ENCODE measurements at places on chromosomes 11 and 22.

DNA sequence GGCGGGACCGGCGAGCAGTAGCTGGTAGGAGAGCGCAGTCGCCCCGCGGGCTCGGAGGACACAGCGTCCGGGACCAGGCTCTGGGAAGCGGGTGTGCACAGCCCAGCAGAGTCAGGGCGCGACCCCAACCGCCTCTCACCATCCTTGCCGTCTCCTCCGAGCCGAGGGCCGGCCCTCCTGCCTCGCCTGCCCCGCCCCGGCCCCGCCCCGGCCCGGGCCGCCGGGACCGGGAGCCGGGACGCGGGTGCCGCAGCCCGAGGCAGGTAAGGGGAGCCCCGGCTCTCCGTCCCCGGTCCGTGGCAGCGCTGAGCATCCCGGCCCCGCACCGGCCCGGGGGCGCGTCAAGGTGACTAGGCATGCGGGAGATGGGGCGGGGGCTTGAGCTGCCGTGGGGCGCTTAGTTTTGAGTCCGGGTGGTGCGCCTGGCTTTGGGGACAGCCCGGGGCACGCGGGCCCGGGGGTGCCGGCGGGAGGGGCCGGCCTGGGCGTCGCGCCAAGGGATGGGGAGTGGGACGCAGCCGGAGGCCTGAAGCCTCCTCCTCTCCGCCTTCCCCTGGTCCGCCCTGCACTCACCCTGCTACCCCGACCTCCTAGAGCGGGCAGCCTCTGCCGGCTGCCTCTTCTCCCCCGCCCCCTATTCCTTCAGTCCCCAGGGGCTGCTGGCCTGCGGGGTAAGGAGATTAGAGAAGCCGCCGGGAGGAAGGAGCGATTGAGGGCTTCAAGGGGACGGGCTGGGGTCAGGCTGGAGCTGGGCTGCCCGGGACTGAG is at the start of gene ABCG4:
Gene ABCG4, plus strand, starts transcription at position 35 of the 768 bp plus-strand sequence. CDS start 914 bp downstream, outside the sequence.
- no peak for DNase-seq

DNA sequence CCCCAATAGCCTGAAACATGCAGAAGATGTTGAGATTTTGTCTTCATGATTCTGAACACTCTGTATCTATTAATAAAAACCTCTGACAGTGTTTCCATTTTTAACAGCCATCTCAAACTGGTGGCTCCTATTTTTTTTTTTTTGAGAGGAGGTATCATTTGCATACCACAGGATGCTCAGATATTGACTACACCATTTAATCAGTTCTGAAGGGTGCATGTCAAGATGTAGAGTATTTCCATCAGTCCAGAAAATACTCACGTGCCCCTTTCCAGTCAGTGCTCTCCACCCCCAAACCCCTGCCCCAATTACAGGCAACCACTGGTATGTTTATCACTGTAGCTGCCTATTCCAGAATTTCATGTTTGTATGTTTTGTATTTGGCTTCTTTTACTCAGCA is 85.3 kb upstream of the SORL1-AS1 start:
- peak; percentile 16 for DNase-seq

- peak; percentile 90 for DNase-seq
Observed at GRCh38 chr22:23216461-23217170, 36.3 kb downstream of the BCR start.

DNA sequence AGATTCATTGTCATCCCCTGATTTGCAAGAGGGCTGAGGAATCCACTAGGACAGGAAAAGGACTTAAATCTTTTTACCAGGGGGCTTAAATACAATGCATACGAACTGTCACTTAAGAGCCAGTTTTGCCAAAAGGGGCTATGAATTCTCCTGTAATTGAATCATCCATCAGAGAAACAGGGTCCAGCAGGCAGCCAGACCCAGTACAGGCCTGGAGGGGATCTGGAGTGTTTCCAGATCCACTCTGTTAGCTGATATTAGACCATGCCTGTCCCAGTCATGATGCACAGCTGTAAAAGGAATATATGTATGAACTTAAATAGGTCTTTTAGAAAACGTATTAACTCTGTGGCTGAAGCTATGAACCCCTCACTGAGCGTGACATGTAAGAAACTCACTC is 53.8 kb upstream of the PRSS23 start:
- no peak for DNase-seq

GRCh38 chr11:6505577-6506240 is 8.6 kb downstream of the DNHD1 start:
- DNase-seq, result peak; percentile 30

- no peak for DNase-seq
Observed at GRCh38 chr11:23099256-23099655, 239.0 kb upstream of the CCDC179 start.

GRCh38 chr11:92931746-92932422 is 37.6 kb upstream of the MTNR1B start:
- no peak for DNase-seq

DNA sequence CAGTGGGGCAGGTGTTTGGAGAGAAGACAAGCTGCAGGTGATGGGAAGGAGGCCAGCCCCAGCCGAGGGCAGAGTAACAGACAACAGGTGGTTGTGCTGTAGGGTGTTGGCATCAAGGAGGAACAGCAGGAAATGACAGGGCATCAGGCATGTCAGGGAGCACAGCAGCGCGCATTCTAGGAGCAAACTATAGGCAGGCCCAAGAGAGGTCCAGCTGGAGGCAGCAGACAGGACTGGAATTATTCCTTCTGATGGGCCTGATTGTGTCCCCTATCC is 13.6 kb downstream of the ADM start:
- no peak for DNase-seq

DNA sequence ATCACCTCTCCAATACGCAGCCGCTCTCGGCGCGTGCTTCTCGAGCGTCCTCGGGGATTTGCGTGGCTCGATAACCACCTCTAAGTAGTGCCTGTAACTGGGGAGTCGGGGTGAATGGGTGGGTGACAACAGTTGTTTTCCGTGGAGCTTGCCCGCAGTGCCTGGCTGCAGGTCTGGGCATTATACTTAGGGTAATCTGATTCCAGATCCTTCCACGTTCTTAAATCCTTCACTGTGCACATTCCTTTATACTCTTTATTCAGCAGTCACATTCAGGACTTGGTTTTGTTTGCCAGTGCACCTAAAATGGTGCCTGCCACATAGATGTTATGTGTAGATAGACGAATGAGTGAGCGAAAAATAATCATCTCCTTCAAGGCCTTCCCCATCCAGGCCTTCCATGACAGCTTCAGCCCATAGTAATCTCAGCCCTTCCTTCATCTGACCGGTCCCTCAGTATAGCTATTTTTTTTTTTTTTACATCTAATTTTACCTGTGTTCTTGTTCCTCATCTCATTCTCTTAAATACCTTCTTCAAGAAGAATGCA is 602 bp downstream of the NAT10 start:
- DNase-seq, result peak; percentile 12

DNA sequence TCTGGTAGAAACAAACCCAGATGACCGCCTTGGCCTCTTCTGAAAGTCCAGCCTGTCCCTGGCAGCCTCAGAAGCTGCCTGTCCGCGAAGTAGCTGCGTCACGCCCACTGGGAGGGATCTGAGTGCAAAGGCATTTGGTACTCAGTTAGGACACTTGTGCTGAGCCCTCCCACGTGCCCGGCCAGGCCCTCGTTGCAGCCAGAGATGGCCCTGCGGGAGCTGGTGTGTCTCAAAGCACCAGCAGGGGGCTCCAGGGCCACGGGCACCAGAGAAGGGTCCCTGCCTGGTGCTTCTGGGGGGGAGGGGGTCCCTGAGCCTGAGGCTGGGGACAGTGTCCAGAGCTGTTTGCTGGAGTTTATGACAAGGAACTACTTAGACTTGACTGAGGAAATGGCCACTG is 5.8 kb downstream of the SELENOO start:
- DNase-seq, result no peak

- DNase-seq, result no peak
Observed at GRCh38 chr22:23452231-23453010, 127.7 kb downstream of the IGLL1 start.

DNA sequence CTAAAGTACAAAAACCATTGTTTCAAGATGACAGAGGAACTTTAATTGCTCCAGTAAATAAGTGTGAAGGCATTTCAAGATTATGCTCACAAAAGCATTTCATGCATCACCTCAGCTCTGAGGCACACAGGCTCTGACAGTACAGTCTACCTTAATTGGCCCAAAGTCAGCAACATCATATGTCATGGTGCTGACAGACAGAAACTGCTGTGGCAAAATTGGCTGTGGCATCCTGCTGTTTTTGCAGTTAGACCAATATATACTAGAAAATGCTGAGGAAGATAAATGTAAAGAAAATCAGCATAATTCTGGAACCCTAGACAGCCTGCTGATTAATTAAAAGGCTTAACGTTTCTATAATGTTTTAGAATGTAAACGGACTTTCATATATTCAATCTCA is 34.9 kb upstream of the PPP2R1B start:
- DNase-seq, result no peak

- peak; percentile 54 for DNase-seq
Observed at GRCh38 chr22:17106785-17107546, 14.2 kb downstream of the TMEM121B start.

DNA sequence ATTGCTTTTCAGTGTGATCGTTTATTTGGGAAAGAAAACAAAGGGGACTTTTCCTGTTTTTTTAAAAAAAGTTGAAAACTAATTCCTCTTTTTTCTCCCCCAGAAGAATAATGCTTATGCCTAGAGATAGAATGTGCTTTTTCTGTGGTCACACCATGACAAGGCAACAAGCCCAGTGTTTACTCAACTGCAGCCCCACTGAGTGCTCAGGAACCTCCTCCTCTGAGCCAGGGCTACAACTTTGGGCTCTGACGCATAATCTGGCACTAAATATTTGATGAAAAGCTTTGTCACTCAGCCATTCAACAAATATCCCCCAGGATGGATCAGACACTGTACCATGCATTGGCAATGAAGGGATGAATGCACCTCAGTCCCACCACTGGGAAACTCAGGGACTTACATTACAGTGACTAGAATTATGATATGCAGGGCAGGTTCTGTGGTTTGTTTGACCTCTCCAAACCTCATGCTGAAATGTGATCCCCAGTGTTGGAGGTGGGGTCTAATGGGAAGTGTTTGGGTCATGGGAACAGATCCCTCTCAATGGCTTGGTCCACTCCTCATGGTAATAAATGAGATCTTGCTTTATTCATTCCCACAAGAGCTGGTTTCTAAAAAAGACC is 155.9 kb downstream of the CCDC34 start:
- no peak for DNase-seq

- no peak for DNase-seq
Observed at GRCh38 chr11:46649180-46649738, 31.9 kb downstream of the ATG13 start.

DNA sequence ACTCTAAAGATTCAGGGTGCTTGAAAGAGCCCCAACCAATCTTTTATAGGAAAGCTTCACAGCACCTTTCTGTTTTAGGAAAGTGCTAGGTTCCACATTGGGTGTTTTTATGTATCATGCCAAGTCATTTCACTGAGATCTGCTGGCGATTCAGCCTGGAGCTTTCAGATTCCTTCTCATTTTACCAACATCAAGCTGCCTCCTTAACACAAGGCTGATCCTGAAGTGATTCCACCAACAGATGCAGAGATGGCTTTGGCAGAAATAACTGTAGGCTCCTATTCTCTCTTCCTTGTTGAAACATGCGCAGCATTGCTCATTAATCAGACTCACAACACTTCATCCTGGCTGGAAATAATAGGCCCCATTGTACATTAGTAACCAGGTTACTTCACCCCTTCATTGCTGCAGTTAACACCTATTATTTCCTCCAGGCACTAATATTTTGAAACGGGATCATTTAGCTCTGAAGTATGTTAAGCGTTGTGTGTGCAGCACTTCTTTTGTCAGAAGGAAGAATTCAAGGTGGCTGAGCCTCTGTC is 89.0 kb downstream of the OPCML start:
- DNase-seq, result no peak

GRCh38 chr11:119337581-119338317 is 2.9 kb downstream of the C1QTNF5 start:
- DNase-seq, result no peak

DNA sequence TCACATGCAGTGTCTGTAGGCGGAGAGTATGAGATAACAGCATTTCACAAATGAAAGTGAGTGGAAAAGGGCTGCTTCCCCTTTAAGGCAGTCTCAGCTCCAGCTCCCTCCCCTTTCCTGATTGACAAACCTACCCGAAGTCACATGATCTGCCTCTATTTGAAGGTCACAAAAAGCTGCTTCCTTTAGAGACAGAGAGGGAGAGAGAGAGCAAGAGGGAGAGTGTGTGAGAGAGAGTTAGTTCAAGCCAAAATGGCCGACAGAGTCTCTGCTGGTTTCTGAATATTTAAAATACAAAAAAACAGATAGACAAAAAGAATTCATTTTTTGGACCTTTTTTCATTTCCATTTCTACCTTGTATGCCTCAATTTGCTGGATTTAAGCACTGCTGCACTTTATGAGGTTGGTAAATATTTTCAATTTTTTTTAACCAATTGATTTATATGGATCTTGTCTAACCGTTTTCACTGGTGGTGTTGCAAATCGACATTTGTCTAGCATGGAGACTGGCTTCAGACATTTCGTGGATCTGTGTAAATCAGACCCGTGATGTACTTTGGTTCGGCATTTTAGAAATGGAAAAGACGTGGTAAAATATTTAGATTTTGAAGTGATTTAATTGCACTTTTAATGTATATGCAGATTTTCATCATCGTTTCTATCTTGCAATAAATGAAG is at the start of gene TNRC6B:
Gene TNRC6B, plus strand, starts transcription at position 188 of the 679 bp plus-strand sequence. Its CDS starts 211 bp downstream, at position 399.
- peak; percentile 97 for DNase-seq

Measured in activated CD4-positive, alpha-beta T cell treated with anti-CD3 and anti-CD28 coated beads, Interleukin-10, Interleukin-2, amounts not matched to agents 100 ng/mL and 50 ng/mL, durations not matched to agents 16 hours and 8 hours (primary cell).